ENCODE measurements at places on chromosomes 4 and X.
A peak's percentile ranks its signal among the peaks of the same experiment; 100 is the strongest.

DNA sequence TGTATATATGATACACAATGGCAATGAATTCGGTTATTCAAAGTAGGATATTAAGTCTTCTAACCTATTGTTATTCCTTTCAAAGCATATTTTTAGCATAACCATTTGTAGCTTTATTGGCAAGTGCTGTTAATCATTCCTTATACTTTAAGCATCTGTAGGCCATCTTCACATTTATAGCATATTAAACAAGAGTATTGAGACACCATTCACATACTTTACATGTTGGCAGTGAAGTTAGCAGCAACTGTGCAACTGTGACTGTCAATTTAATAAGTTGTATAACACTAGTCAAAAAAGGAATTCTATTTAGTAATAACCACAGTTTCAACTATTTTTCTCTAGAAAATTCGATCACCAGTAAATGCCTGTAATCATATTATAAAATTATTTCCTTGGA lies 107.3 kb upstream of the MYOZ2 start:
- no peak for DNase-seq

GRCh38 chr4:150501983-150502382 lies 80.0 kb upstream of the MAB21L2 start:
- no peak for DNase-seq

DNA sequence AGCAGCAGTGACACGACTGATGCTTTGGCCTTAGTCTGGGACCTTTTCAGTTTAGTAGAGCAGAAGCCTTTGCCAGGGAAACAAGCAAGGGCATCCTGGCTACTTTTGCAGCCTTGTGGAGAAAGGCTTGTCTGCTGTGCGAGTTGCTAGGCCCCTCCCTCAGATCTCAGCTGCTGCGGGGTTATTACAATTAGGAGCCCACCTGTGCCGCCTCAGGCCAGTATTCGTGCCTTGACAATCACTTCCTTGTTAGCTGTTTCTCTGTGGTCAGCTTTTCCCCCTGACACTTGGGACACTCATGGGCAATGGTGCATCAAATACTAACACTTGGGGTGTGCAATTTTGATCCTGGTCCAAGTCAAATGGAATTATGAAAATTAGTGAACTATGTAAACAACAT lies 67.9 kb downstream of the SH2D1A start:
- no peak for DNase-seq

DNA sequence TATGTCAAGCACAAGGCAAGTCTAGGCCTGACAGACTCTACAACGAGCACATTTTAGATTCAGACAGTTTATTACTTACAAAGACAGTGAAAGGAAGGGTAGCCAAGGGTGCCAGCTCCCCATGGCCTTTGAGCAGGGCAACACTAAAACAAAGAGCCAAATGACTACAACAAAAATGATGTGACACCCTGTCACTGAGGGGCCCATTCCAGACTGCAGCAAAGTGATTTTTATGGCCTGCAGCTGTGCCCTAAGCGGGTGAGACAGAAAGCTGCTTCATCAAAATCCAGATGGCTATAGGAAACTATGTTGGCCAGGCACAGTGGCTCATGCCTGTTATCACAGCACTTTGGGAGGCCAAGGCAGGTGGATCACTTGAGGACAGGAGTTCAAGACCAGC lies 13.4 kb upstream of the RP2 start:
- no peak for DNase-seq

DNA sequence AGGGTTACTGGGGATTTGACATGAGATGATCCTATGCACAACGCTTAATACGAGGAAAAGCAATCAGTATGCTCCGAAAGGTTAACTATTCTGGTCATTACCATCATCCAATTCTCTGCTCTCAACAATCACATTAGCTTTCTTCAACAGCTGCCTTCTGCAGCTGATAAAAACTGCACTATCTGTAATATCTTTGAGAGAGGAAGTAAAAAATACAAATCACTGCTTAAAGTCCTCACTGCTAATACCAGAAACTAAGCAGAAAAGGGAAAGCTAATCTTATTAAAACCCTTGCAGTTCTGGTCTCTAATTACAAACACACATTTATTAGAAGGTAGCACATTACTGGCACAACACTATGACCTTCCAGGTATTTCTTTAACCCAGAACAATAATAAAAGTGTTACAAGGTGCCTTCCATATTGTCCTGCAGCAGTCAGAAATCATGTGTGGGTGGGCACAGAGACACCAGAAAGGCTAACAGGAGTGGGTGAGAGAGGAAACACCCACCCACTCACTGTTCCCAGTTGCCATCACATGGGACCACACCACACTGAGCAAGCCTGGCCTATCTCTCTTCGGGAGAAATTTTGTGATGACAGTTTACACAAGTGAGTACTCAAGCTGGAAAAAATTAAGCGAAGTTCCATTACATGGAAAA lies 71.0 kb downstream of the RELL1 start:
- DNase-seq: peak; percentile 65
